ENCODE measurements at places on chromosomes 13 and 19.

- ATAC-seq: peak; percentile 68
Measured at GRCh38 chr19:16386619-16387240, 62.1 kb downstream of the KLF2 start.

DNA sequence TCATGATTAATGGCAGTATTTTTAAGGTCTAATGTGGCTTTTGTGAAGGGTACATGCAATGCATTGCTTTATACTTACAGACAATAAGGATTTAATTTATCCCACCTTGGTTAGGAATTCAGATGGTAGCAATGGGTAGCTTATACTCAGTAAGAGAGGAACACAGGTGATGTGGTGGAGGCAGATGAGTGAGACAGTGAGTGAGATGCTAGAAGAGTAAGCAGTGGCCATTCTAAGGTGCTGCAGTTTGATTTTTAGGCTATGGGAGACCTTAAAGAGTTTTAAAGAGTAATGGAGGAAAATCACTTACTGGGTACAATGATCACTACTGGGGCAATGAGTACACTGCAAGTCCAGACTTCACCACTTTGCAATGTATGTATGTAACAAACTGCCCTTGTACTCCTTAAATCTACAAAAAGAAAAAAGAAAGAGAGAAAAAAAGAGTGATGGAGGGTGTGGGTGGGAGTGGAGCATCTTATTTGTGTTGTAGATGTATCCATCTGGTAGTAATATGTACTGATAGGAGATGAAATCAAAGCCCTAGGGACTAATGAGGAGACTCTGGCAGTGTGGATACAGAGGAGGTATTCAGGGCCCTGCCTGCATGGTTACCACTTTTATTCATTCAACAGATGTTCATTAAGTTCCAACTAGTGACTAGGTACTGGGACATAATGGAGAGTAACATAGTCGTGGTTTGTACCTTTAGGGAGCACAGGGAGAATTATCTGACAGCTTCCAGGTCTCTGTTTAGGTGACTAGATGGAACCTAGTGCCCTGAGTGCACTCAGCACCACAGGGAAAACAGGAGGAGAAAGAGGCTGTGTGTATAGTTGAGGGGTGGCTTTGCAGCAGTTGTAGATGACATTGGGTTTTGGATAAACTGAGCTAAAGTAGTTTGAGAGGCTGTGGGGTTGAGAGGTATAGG lies 99.0 kb downstream of the GPC6 start:
- ATAC-seq: no peak

DNA sequence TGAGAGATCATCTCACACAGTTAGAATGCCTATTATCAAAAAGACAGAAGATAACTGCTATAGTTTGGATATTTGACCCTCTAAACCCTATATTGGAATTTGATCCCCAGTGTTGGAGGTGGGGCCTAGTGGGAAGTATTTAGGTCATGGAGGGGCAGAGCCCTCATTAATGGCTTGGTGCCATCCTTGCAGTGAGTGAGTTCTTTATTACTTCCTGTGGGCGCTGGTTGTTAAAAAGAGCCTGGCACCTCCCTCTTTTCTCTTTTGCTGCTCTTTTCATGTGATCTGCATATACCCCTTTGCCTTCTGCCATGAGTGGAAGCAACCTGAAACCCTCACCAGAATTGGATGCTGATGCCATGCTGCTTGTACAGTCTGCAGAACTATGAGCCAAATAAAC lies 66.8 kb downstream of the TDRD3 start:
- ATAC-seq: no peak

GRCh38 chr19:30710721-30711120 lies 338.5 kb downstream of the ZNF536 start:
- no peak for ATAC-seq

DNA sequence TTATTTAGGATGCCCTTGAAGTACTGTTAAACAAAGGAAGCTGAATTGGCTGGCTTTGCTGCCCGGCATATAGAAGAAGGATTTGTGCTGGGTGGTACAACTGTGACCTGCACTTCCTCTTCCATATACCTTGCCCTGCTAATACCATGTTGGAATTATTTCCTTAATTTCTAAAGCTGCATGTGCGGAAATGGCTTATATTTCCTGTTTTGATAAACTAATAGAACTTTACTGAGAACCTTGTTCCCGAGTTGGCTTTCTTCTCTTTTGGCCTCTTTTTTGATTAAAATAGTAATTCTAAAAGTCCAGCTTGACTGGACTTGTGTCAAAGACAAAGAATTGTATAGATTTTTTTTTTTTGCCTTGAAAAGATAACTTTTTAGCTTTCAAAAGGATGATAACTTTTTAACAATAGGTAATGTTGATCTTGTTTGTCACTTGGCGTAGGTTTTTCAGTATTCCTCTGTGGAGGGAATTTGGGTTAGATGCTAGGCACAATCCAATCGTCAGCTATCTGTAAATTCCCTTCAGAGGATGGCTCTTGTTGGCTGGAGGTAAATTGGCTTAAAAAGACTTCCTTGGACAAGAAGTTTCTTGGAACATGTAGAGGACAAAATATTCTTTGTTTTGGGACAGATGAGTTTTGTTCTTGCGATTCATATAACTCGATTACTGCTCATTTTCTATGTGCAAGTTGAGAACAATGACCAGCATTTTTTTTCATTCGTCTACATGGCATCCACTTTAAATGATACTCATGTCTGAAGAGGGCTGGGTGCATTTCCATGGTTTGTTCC lies 41.4 kb downstream of the COL4A2 start:
- ATAC-seq: no peak

DNA sequence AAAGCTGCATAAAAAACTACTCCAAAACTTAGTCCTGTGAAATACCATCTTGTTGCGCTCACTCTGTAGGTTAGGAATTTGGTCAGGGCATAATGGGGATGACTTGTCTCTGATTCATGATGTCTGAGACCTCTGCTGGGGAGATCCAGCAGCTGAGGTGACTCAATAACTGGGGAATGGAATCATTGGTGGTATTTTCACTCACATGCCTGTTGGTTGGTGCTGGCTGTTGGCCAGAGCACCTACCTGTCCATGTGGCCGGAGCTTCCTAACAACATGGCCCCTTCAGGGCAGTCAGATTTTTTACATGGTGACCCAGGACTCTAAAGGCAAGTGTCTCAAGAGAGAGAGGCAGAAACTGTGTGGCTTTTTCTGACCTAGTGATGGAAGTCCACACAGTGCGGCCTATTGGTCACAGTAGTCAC lies 7.4 kb upstream of the ESD start:
- no peak for ATAC-seq

- ATAC-seq: no peak
Measured at GRCh38 chr13:51148952-51149573, 38.0 kb upstream of the C13orf42 start.

- ATAC-seq: no peak
Measured at GRCh38 chr13:110303644-110304043, 3.3 kb downstream of the COL4A1 start.

DNA sequence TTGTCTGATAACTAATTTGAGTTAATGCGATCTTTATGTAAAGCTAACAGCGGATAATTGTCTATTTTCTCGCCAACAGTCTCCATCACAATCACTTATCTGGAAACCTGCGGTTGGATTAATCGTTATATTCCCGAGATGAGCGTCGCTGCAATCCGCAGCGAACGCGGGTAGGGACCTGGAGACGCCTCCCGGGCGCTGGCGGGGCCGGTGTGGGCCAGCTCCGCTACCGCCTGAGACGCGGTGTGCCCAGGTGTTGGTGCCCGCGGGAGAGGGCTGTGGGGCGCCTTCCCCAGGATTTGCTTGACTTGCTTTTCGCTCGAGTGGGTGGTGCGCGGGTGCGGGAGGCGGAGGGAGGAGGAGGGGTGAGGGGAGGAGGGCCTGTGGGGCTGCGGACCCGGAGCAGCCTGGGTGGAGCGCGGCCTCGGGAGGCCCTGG lies 38.3 kb downstream of the SOX1 start:
- no peak for ATAC-seq

GRCh38 chr19:39183104-39183503 lies 13.7 kb upstream of the NCCRP1 start:
- ATAC-seq: no peak

- ATAC-seq: no peak
Measured at GRCh38 chr13:95160112-95160906, 140.9 kb downstream of the ABCC4 start.

- ATAC-seq: no peak
Measured at GRCh38 chr19:47676811-47677210, 36.4 kb upstream of the EHD2 start.

DNA sequence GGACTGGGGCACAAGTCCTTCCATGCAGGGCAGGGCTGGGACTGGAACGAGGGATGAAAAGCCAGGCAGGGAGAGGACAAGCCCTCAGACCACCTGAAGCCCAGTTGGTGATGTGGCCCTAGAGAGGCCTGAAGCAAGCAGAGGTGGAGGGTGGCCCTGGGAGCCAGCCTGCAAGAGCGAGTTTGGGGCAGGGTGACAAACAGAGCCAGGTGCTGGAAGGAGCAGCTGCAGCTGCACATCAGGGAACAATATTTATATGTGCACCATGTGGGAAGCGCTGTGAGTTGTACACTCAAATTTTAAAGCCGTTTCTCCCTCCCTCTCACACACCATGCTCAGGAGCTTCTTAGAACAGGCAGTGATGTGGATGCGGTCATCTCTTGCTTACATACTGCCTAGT lies 67.8 kb downstream of the FGF9 start:
- ATAC-seq: no peak

GRCh38 chr19:18397242-18398202 lies at the start of gene LRRC25:
LRRC25 (minus strand) TSS chr19:18397622; CDS start chr19:18396963, 659 bp downstream.
- ATAC-seq: peak; percentile 41

DNA sequence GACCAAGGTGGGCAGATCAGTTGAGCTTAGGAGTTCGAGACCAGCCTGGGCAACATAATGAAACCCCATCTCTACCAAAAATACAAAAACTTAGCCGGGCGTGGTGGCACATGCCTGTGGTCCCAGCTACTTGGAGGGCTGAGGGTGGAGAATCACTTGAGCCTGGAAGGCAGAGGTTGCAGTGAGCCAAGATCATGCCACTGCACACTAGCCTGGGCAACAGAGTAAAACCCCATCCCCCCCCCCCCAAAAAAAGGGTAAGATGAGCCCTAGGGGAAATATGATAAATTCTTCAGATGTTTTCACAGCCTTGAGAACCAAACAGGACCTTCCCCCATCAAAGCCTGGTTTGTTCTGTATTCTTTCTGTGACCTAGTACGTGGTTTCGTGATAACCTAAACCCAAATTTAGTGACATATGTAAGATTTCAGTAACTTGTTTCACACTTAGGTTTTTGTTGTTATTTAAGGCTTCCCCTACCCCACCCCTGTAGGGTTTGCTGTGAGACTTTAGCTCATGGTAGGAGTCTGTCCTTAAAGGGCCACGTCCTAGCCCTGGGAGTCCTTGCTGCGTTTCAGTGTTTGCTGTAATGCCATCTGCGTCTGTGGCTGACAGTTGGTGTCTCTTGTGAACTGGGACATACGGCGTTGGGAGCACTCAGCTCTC lies 49.6 kb downstream of the MYO9B start:
- peak; percentile 78 for ATAC-seq

DNA sequence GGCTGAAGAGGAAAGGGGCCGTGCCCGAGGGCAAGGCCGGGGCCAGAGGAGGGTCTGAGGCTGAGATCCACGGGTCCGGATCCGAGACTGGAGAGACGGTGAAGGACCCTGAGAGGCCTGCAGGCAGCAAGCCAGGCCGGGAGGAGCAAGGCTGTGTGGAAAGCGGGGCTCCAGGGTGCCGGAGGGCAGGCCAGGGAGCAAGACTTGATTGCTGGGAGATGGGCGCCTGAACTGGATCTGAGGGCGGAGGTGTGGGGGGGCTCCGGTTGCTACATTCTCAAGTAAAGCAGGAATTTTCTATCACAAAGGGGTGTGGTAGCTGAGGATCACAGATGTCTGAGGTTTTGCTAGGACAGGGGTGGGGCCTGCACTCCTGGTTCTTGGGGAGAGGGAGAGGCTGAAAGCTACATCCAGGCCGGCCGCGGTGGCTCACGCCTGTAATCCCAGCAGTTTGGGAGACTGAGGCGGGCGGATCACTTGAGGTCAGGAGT lies 3.8 kb downstream of the MAMSTR start:
- ATAC-seq: no peak

- ATAC-seq: no peak
Measured at GRCh38 chr13:26255691-26256277, 1.9 kb downstream of the CDK8 start.

GRCh38 chr19:49592486-49593232 lies 1.7 kb downstream of the PRR12 start:
- no peak for ATAC-seq

GRCh38 chr19:29372921-29373797 lies 152.6 kb upstream of the VSTM2B start:
- no peak for ATAC-seq

DNA sequence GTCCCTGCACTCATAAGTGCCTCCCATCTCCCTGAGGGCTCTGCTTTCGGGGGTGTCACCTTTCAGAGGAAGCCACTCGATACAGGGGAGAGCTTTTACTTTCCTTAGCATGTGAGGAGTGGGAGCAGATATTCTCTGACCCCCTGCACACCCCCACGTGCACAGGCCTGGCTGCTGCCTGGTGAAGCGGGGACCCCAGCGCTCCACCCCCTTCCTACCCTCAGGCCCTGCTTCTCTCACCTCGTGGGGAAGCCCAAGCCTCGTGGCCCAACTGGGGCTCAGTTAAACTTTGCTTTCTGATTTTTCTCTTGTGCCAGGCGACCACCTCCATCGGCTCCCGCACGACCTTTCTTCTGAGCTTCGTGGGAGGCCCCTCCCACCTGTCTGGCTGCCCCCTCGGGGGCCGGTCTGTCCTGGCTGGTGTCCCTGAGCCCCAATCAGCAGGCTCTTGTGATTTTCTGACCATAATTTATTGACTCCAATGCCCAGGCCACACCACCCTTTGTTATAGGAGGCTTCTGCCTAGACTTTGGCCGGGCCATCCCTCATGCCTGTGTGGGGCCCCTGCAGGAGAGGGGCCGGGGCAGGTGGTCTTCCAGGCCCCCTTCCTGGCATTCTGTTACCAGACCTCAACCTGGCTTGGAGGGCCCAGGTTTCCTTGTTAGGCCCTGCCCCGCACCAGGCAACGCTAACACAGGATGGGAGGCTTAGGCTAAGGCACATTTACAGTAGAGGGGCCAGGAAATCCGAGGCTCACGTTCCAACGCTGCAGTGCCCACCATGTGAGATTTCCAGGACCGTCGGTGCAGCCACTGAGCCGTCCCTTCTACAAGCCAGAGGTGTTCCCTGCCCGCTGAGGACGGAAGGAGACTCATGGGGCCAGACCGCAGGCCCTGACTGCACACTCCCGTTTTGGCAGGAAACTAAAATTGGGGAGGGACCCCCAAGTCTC lies 3.7 kb downstream of the TMED1 start:
- no peak for ATAC-seq

GRCh38 chr13:112347986-112348385 lies 28.2 kb upstream of the SPACA7 start:
- no peak for ATAC-seq

DNA sequence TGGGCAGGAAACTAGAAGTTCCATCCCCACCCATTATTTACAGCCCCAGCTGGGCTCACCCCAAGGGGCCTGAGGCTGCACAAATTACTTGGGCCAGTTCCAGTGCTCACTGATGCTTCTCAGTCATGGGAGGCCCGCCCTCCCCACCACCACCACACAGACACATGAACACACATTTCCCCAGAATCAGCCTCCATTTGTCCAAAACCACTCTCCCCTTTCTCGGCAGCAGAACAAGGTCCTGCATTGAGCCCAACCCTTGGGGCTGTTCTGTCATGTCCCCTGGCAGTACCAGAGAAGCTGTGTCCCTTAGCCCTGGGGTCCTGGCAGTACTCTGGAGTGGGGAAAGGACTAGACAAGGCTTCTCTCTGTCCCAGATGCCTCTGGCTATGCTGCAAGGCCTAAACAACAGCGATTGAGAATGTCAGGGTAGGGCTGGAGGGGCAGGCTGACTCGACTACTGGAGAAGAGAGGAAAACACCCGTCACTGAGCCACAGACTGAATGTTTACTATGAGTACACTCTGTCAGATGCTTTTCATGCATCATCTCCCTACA lies 21.8 kb downstream of the SAMD4B start:
- no peak for ATAC-seq

GRCh38 chr13:35925669-35926068 lies 205.5 kb downstream of the DCLK1 start:
- no peak for ATAC-seq

All from activated CD4-positive, CD25-positive, alpha-beta regulatory T cell treated with anti-CD3 and anti-CD28 coated beads, Interleukin-2, amount 50 U/mL, for 24 hours (primary cell).